A673 (cell line): ENCODE measurements at places on chromosomes 13 and 19. TPM values are rescaled to one million over a fixed set of nuclear protein-coding genes. Genes with fewer than 3 reads are reported as not detected.

GRCh38 chr13:74860789-74861188 lies 621.2 kb downstream of the TBC1D4 start:
- no peak overlapping the region for H3K4me3 ChIP-seq
- no peaks in the 10 kb centered on the region for H3K36me3 ChIP-seq
- no peaks in the 10 kb centered on the region for H3K27me3 ChIP-seq
- no peaks in the 10 kb centered on the region for H3K4me1 ChIP-seq
- H3K27ac ChIP-seq, result no peak overlapping the region

GRCh38 chr19:20923077-20923871 lies at the start of gene ZNF85:
Gene ZNF85 (plus strand): TSS chr19:20923251. CDS start chr19:20923401, 150 bp downstream.
- no peaks in the 10 kb centered on the region for H3K27me3 ChIP-seq
- H3K27ac ChIP-seq, result no peak within 1 kb of the TSS
- H3K4me1 ChIP-seq, result no peaks in the 10 kb centered on the region
- peak; percentile 35 for DNase-seq

DNA sequence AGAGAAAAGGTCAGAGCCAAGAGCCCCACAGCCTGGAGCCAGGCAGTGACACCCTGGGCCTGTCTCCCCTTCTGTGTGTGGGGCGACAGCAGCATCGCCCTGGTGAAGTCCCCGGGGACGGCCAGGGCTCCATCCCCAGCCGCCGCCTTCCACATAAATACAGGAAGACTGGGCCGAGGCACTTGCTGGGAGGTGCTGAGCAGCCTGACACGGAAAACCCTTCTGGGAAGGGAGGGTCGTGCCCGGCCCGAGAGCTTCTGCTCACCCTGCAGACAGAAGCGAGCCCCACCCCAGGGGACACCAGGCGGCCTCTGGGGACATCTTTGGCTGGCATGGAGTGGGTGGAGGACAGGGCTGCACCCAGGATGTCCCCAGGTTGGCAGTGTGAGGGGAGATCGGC lies 5.1 kb downstream of the FGF22 start:
- H3K27me3 ChIP-seq, result no peaks in the 10 kb centered on the region
- no peaks in the 10 kb centered on the region for H3K4me1 ChIP-seq
- H3K4me3 ChIP-seq, result no peak overlapping the region
- DNase-seq, result no peak
- no peak overlapping the region for H3K27ac ChIP-seq

DNA sequence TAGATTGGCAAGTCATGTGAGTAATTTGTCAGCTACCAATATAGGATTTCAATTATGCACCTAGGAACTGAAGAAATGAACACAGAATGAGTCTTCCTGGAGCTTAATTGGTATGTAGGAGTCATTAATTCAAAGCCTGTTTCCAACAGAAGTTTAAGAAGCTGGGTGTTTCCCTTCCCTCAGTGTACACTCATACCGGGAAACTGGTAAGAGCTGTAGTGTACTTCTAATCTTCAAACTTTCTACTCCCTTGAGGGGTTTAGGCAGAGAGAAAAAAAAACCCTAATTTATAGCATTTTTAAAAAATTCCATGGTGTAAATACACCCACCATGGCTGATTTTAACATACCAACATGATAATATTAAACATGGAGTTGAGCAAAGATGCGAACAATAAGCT lies 665.7 kb upstream of the SLITRK5 start:
- H3K4me1 ChIP-seq, result no peaks in the 10 kb centered on the region
- no peaks in the 10 kb centered on the region for H3K36me3 ChIP-seq
- no peak overlapping the region for H3K4me3 ChIP-seq
- H3K27me3 ChIP-seq, result no peaks in the 10 kb centered on the region
- DNase-seq, result no peak

GRCh38 chr13:113864273-113864890 lies 506 bp upstream of the GAS6 start:
- no peak overlapping the region for H3K27ac ChIP-seq
- H3K36me3 ChIP-seq, result no peaks in the 10 kb centered on the region
- H3K4me3 ChIP-seq, result peak overlapping the region; percentile 48
- peaks cover 51% of the 10 kb centered on the region for H3K27me3 ChIP-seq
- peaks cover 8% of the 10 kb centered on the region for H3K4me1 ChIP-seq
- no peak for DNase-seq

GRCh38 chr13:112066624-112067004 lies 335 bp upstream of the SOX1 start:
- peaks cover 27% of the 10 kb centered on the region for H3K36me3 ChIP-seq
- DNase-seq, result peak; percentile 96
- H3K4me1 ChIP-seq, result peaks cover 4% of the 10 kb centered on the region
- peak overlapping the region; percentile 71 for H3K27ac ChIP-seq

GRCh38 chr19:16518061-16518460 lies 21.9 kb downstream of the C19orf44 start:
- H3K27me3 ChIP-seq, result no peaks in the 10 kb centered on the region
- no peak for DNase-seq
- H3K4me1 ChIP-seq, result no peaks in the 10 kb centered on the region
- no peak overlapping the region for H3K27ac ChIP-seq

Gene C13orf46
- total RNA-seq, result 3.1 and 3.6 TPM in 2 replicates

Gene RUBCNL
- total RNA-seq, result 110 and 126 TPM in 2 replicates

Gene ICAM1
- 1.7 and 2.2 TPM in 2 replicates for total RNA-seq

Gene CAPN12
- total RNA-seq, result 0.69 and 0.96 TPM in 2 replicates
